ENCODE measurements at places on chromosomes 11 and 22.
A peak's percentile ranks its signal among the peaks of the same experiment; 100 is the strongest.

DNA sequence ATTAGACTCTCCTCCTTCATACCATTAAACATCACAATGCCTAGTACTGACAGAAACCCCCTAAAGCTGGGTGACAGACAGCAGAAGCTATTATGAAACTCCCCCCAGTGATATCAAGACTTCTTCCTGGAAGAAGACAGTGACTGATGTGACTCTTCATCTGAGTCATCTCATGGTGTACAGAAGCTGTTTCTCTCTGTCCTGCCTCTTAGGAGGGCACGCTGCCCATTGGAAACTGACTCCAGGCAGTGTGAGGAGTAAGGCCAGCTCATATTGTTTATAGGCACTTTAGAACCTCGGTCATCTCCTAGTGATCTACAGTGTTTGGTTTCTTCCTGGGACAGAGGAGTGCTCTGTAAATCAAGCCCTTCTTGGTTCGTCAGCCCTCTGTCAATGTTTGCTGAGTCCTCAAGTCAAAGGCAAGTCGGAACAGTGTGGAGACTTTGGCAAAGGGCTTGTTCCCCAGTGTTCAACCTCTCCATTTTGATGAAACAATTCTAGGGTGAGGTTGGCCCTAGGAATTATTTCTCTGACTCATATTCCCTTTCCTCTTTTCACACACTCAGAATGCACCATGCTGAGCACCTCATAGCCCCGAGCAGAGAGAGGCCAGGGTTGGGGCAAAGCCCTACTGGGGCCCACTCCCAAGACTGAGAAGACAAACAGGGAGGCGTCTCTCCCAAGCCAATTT, 172.5 kb upstream of the TMEM45B start:
- DNase-seq: peak; percentile 55

DNA sequence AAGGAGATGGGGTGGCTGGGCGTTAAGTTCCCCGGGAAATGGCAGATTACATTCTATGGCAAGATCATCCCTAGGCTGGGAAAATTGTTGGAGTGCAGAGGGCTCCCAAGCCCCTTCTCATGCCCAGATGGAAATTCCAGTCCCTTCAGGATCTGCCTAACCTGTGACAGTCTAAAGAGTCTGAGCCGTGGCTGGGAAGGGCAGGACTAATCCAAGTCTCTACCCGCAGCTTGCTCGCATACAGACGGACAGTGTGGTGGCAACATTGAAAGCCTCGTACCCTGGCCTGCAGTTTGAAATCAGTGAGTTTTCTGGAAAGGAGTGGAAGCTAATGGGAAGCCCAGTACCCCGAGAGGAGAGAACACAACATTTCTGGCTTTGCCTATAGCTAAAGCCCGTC, 3.7 kb downstream of the HMBS start:
- DNase-seq: no peak

DNA sequence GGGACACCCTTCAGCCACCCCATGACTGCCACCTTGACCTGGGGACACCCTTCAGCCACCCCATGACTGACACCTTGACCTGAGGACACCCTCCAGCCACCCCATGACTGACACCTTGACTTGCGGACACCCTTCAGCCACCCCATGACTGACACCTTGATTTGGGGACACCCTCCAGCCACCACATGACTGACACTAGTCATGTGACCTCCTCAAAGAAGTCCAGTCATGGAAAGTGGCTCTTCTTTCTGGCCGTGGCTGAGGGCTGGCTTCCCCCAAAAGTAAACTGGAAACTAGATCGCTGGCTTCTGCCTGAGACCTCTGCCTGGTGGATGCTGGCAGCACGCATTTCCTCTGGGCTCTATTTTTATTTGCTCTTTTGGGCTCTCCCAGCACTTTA, 28.4 kb downstream of the ARFGAP2 start:
- peak; percentile 25 for DNase-seq

GRCh38 chr22:30227438-30228228, 18.9 kb downstream of the LIF start:
- DNase-seq: no peak

- DNase-seq: no peak
These were observed 166.6 kb downstream of the COMMD9 start for GRCh38 chr11:36122671-36123070.

DNA sequence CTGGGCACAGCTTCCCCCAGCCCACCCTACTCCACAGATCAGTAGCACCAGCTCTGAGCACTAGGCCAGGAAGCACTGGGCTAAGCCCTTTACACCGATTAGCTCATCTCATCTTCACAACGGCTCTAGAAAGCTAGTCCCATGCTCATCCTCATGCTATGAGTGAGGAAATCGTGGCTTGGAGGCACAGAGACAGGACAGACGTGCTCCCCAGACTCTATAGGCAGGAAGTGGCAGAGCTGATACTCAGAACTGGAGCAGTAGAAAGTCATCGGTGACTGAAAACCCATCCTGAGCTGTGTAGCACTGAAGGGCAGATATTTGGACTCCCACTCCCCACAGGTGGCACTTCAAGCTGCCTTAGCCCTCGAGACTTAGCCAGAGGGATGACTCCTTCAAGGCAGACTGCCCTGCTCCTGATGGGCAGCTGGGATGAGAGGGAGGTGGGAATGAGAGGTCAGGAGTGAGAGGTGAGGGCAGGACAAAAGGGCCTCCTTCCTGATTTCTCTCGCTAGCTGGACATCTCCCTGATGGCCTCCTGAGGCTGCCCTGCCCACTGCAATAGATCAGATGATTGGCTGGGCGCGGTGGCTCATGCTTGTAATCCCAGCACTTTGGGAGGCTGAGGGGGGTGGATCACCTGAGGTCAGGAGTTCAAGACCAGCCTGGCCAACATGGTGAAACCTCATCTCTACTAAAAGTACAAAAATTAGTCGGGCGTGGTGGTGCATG, 9.7 kb downstream of the CD5 start:
- peak; percentile 28 for DNase-seq

- no peak for DNase-seq
These were observed 12.1 kb upstream of the OMP start for GRCh38 chr11:77090373-77091111.

GRCh38 chr22:30609260-30610185, 2.5 kb downstream of the TCN2 start:
- DNase-seq: peak; percentile 65

DNA sequence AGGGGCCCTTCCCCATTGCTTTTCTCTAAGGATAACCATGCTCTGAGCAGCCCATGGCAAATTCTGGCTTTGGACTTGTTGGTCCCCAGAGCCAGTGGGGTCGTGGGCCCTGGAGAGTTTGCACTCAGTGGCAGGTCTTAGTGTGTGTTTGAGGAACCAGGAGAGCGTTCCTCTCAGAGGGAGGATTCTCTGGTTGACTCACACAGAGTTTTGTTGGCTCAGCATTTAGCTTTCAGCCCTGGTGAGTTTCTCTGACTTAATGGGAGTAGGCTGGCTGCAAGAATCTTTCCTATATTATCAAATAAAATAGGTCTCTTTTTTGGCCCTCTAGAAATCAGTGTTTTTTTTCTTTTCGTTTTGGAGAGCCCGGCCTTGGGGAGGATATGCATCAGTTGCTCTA, 20.9 kb downstream of the ST14 start:
- peak; percentile 59 for DNase-seq

DNA sequence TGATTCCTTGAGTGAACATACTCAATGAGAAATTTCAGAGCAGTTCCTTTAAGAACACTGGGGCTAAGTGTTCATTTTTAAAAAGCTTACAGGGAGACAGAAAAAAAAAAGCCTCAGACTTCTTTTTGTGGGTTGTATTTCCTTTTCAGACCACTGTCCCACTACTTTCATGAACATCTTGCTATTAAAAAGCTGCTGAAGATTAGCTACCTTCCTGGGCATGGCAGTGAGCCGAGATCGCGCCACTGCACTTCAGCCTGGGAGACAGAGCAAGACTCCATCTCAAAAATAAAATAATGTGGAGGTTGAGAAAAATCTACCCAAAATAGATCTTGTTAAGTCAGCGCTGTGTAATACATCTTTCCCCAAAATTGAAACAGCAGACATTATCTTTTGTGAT, 10.8 kb downstream of the TRAF6 start:
- DNase-seq: no peak
